ENCODE measurements at places on chromosomes 11 and 22.

GRCh38 chr11:62553080-62553838 lies 6.7 kb upstream of the AHNAK start:
- peaks cover 81% of the 10 kb centered on the region for H3K4me1 ChIP-seq
- DNase-seq, result no peak
- H3K36me3 ChIP-seq, result no peaks in the 10 kb centered on the region
- H3K27ac ChIP-seq, result peak overlapping the region; percentile 99
- peak overlapping the region; percentile 52 for H3K4me3 ChIP-seq

GRCh38 chr22:32183625-32184024 lies 21.2 kb downstream of the RFPL2 start:
- no peaks in the 10 kb centered on the region for H3K36me3 ChIP-seq
- no peak overlapping the region for H3K27ac ChIP-seq
- peaks cover 11% of the 10 kb centered on the region for H3K27me3 ChIP-seq
- DNase-seq, result no peak
- H3K4me3 ChIP-seq, result no peak overlapping the region

DNA sequence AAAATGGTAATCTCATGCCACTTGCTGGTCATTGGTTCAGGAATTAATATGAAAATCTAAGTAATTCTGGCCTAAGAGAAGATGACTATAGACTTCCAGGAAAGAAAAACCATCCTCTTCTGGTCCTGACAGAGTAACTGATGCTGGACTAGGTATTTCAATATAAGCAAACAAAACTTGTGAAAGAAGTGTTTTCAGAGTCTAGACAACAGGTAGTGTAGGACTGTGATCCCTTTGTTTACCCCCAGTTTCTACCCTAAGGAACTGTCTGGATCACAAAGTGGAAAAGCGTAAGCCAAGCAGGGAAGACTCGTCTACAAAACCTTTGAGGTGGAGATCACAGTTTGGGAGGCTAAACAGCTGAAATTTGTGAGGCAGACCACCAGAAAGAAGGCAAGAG lies 30.4 kb upstream of the ARL14EP start:
- H3K27me3 ChIP-seq, result peaks cover 40% of the 10 kb centered on the region
- no peaks in the 10 kb centered on the region for H3K4me1 ChIP-seq
- no peak overlapping the region for H3K4me3 ChIP-seq

- H3K36me3 ChIP-seq, result peaks cover 18% of the 10 kb centered on the region
- no peak for DNase-seq
- H3K27me3 ChIP-seq, result no peaks in the 10 kb centered on the region
- H3K27ac ChIP-seq, result no peak overlapping the region
- H3K4me3 ChIP-seq, result no peak overlapping the region
Observed at GRCh38 chr11:45853332-45854219, 6.3 kb downstream of the CRY2 start.

- no peak for DNase-seq
- H3K4me3 ChIP-seq, result no peak overlapping the region
- no peaks in the 10 kb centered on the region for H3K27me3 ChIP-seq
- H3K36me3 ChIP-seq, result peaks cover 47% of the 10 kb centered on the region
- H3K4me1 ChIP-seq, result no peaks in the 10 kb centered on the region
Observed at GRCh38 chr22:33706100-33706499, 214.2 kb downstream of the LARGE1 start.

DNA sequence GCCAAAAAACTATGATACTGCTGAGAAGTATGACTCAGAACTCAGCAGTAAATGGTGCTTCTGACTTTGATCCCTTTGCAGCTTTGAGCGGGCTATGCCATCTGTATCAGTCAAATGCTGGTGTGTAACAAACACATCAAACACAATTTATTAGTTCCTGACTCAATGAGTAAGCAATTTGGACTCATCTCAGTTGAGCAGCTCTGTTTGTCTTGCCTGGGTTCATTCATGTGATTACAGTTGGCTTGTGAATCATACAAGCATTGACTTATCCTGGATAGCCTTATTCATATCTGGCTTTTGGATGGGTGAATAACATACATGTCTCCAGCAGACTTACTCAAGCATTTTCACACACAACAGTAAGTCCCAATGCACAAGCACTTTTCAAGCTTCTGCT lies 858.8 kb downstream of the METTL15 start:
- H3K4me3 ChIP-seq, result no peak overlapping the region
- no peaks in the 10 kb centered on the region for H3K4me1 ChIP-seq
- DNase-seq, result no peak
- H3K36me3 ChIP-seq, result no peaks in the 10 kb centered on the region
- H3K27me3 ChIP-seq, result no peaks in the 10 kb centered on the region
- no peak overlapping the region for H3K27ac ChIP-seq

DNA sequence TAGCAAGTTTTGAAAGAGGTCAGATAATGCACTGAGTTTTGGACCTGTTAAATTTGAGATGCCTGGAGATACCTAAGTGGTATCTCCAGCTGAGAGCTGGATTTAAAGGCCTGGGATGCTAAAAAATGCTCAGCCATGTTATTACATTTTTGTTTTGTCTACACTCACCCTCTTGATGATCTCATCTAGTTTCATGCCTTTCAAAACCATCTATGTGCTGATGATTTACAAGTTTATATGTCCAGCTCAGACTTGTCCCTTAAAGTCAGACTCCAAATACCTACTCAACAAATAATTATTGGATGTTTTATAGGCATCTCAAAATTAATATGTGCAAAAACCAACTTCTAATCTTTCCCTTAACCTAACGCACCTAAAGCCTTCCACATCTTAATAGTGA lies 103.6 kb upstream of the OR9G4 start:
- no peak overlapping the region for H3K27ac ChIP-seq
- H3K4me1 ChIP-seq, result no peaks in the 10 kb centered on the region
- DNase-seq, result no peak
- H3K36me3 ChIP-seq, result no peaks in the 10 kb centered on the region
- H3K4me3 ChIP-seq, result no peak overlapping the region

DNA sequence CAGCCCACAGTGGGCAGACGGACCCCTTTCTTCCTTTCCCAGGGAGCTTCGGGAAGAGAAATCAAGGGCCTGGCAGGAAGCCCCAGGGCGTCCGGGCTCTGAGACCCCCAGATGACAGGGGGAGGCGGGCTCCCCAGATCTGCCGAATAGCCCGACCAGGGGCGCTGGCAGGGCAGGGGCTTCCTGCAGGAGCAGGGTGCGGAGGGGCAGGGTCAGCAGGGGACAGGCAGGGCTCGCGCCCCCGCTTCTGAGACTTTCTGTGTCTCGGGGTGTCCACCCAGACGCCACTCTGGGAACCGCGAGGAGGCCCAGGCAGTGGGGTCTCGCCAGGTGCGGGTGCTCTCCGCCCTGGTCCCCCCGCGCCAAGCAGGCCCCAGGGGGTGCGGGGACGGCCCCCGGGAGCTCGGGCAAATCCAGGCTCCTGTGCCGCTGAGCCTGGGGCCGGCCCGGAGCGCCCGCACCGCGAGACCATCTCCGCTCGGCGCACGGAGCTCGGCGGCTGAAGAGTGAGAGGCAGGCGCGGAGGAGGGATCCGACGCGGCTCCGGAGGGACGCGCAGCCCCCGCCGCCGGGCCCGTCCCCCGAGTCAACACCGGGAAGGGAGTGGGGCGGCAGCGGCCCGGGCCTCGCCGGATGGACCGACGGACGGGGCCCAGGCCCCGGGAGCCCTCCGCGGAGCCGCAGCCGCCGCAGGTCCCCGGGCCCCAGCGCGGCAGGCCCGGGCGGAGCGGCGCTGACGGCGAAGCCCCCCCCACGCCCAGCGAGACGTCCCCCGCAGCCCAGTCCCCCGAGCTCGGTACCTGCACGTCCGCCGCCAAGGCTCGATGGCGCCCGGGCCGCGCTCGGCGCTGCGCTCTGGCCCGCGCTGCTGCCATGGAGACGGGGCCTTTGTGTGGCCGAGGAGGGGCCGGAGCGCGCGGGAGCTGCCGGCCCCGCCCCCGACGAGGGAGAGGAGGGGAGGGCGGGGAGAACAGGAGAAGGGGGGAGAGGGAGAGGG lies at the start of gene PLXNB2:
Gene PLXNB2 (minus strand): TSS at position 894 of the 997 bp plus-strand sequence. CDS start 17,062 bp downstream, outside the sequence.
- no peaks in the 10 kb centered on the region for H3K36me3 ChIP-seq
- peak within 1 kb of the TSS; percentile 12 for H3K27ac ChIP-seq
- no peak for DNase-seq
- peak within 1 kb of the TSS; percentile 59 for H3K4me3 ChIP-seq
- H3K27me3 ChIP-seq, result peaks cover 6% of the 10 kb centered on the region
- peaks cover 50% of the 10 kb centered on the region for H3K4me1 ChIP-seq

- peak within 1 kb of the TSS; percentile 76 for H3K4me3 ChIP-seq
- peaks cover 60% of the 10 kb centered on the region for H3K4me1 ChIP-seq
- H3K27ac ChIP-seq, result peak within 1 kb of the TSS; percentile 99
Observed at GRCh38 chr22:37244114-37244921, at the start of gene RAC2. RAC2 (minus strand) TSS chr22:37244269; CDS start chr22:37244148, 121 bp downstream.

- no peak overlapping the region for H3K4me3 ChIP-seq
- H3K4me1 ChIP-seq, result no peaks in the 10 kb centered on the region
- no peaks in the 10 kb centered on the region for H3K27me3 ChIP-seq
- no peak overlapping the region for H3K27ac ChIP-seq
- no peak for DNase-seq
- H3K36me3 ChIP-seq, result peaks cover 12% of the 10 kb centered on the region
Observed at GRCh38 chr11:112364962-112365481, 104.4 kb upstream of the PLET1 start.

GRCh38 chr22:22229683-22230420 lies 14.7 kb upstream of the VPREB1 start:
- DNase-seq, result no peak
- peaks cover 45% of the 10 kb centered on the region for H3K4me1 ChIP-seq
- no peaks in the 10 kb centered on the region for H3K36me3 ChIP-seq

DNA sequence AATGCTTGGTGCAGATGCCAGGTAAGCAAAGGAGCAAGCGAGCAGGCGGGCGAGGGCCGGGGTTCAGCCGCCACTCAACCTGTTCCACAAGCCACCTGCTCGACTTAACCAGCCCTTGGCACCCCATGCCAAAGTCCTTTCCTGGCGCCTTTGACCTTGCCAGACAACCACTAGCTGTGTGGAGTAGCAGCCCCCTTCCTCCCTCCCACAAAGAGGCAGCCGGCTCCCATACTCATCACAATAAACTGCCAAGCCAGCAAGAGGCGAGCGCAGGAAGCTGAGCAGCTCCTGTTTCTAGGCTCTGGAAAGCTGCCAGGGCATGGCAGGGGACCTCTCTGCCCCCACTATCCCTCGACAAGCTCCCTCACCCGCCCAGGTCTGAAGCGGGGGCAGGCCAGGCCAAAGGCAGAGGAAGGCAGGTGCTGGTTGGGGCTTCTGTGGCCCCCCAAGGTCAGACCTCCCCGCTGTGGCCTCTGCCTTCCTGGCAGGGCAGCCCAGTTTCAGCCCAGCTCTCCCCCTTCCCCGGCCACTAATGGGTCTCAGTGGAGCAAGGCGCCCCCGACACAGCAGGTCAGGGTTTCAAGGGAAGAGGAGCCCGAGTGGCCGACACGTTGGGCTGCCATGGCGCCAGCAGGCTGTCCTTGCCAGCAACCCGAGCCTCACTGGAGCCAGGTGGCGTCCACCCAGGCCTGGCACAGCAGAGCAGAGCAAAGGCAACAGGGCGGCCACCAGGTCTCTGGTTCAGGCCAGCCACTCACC lies 15.3 kb downstream of the MACROD1 start:
- H3K4me1 ChIP-seq, result peaks cover 16% of the 10 kb centered on the region
- DNase-seq, result no peak
- no peak overlapping the region for H3K4me3 ChIP-seq
- H3K27me3 ChIP-seq, result peaks cover 3% of the 10 kb centered on the region
- no peak overlapping the region for H3K27ac ChIP-seq

GRCh38 chr11:2261436-2262230 lies 8.8 kb downstream of the ASCL2 start:
- H3K4me3 ChIP-seq, result no peak overlapping the region
- no peak overlapping the region for H3K27ac ChIP-seq
- H3K4me1 ChIP-seq, result peaks cover 15% of the 10 kb centered on the region
- H3K27me3 ChIP-seq, result peaks cover 5% of the 10 kb centered on the region
- H3K36me3 ChIP-seq, result no peaks in the 10 kb centered on the region

DNA sequence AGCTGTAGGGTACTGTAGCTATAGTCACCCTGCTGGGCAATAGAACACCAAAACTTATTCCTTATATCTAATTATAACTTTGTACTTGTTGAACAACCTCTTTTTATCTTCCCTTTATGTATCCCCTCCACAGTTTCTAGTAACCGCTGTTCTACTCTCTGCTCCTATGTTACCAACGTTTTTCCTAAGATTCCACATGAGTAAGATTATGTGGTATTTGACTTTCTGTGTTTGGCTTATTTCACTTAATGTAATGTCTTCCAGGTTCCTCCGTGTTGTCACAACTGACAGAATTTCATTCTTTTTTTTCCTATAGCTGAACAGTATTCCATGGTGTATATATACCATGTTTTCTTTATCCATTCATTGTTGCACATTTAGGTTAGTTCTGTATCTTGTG lies 258.4 kb downstream of the DYNC2H1 start:
- H3K36me3 ChIP-seq, result no peaks in the 10 kb centered on the region
- no peak overlapping the region for H3K4me3 ChIP-seq
- DNase-seq, result no peak

DNA sequence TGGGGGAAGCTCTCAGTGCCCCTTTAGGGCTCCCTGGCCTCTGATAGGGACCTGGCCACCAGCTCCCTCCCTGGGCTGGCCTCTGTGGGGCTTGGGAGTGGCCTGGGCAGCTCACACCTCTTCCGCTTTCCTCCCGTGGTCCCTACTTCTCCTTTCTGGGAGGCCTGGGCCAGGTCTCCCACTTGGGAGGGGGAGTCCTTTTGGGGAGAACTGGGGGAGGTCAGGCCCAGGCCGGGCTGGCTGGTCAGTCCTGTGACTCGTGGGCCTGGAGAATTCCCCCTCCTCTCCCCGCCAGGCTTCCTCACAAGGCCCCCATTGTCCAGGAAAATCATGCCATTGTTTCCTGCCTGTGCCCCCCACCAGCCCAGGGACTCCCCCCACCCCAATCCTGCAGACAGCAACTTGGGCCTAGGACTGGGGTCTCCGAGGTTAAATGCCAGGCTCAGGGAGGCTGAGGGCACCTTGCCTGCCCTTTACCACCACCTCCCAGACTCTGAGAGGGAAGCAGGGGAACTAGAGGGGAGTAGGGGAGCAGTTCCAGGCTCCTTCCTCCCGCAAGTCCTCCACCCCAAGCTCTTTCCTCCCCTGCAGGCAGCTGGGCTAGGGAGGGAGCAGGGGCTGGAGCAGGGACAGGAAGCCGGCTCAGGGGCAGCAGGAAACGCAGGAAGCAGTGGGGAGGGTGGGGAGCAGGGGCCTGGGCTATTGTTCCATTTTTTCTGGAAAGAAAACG lies 2.8 kb downstream of the MAP3K11 start:
- peaks cover 47% of the 10 kb centered on the region for H3K4me1 ChIP-seq
- H3K36me3 ChIP-seq, result no peaks in the 10 kb centered on the region
- H3K4me3 ChIP-seq, result peak overlapping the region; percentile 92
- DNase-seq, result no peak
- no peaks in the 10 kb centered on the region for H3K27me3 ChIP-seq

GRCh38 chr11:128324051-128324481 lies 263.3 kb downstream of the ETS1 start:
- H3K27me3 ChIP-seq, result no peaks in the 10 kb centered on the region
- no peak for DNase-seq
- H3K4me3 ChIP-seq, result no peak overlapping the region
- no peaks in the 10 kb centered on the region for H3K36me3 ChIP-seq

- no peak for DNase-seq
- no peak overlapping the region for H3K27ac ChIP-seq
- no peaks in the 10 kb centered on the region for H3K4me1 ChIP-seq
- H3K27me3 ChIP-seq, result peaks cover 26% of the 10 kb centered on the region
Observed at GRCh38 chr11:17558025-17558780, 11.1 kb downstream of the OTOG start.
